ENCODE measurements at places on chromosomes 12 and 14.

DNA sequence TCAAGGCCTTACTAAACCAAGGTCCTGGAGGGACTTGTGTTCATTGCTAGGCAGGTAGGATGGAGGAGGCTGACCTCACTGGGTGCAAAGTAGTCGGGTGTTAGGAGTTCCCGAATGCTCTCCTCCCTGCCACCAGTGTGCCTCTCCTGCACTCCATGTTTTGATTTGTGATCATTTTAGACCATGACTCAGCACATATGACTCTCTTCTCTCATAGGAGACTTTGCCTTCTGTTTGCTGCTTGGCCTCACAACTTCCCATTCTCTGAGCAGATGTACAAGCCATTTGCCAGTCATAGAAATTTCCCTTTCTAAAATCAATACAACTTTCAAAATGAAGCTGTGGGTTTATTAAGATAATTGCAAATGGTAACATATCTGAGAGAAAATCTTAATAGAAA is 46.6 kb upstream of the LRIG3 start:
- DNase-seq, result no peak

- DNase-seq, result no peak
Observed at GRCh38 chr12:67790660-67791059, 142.1 kb downstream of the DYRK2 start.

DNA sequence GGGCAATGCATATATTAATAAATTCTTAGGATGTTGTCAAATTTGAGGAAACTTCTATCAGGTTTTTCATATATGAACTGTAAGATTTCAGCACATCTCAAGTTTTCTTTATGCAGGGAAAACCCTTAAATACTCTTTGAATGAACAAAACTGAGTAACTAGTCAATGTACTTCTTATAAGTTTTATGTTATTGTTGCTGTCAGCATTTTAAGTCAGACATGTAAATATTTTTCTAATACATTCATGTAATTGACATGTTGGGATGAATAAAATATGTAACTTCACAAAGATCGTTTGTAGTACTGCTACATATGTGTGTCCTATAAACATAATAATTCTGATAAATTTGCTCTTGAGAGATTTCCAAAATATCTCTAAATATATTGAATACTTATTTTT is 109.6 kb downstream of the BMP4 start:
- no peak for DNase-seq

GRCh38 chr12:15928346-15928745 is 17.2 kb downstream of the DERA start:
- no peak for DNase-seq

DNA sequence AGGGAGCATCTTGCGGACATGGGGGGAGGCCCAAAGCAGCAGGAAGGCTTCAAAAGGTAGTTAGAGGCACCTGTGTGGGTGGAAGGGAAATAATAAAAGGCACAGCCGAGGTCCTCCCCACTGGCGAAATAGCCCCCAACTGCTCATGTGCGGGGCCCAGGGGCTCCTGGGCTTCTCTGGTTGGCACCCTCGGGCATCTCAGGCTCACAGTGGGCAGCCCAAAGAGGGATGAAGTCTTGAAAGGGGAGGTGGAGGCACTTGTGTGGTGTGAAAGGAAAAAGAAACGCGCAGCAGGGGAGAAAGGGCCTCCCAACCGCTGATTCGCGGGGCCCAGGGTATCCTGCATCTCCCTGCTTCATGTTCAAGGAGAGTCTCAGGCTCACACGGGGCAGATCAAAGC is 579.4 kb downstream of the ALG10 start:
- no peak for DNase-seq

DNA sequence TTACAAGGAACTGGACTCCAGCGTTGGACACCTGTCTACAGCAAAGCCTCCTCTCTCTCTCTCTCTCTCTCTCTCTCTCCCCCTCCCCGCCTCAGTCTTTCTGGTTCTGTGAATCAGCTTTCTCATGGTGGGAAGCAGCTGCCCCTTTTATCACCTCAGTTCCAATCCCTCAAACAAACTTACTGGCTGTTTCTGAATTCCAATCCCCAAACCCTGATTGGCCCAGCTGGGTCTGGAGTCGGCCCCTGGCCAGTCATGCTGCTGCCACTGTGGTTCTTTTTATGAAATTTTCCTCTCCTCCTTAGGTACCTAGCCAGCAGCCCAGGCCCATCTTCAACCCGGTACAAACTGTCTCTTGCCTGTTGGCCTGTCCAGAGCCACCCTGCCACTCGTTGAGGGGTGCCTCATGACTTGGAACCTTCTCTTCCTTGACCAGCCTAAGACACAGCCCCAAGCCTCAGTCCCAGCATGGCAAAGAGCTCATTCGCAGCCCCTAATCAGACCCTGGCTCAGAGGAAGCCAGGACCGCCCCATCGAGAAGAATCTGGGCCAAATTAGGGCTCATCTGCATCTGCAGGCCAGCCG is 9.4 kb upstream of the MORN3 start:
- no peak for DNase-seq

GRCh38 chr14:54700717-54701116 is 133.8 kb downstream of the SAMD4A start:
- no peak for DNase-seq

Measured in HuH-7.5 (cell line).